Esophagus squamous epithelium (tissue), 5 donors: ENCODE measurements at places on chromosomes 12 and 14.

DNA sequence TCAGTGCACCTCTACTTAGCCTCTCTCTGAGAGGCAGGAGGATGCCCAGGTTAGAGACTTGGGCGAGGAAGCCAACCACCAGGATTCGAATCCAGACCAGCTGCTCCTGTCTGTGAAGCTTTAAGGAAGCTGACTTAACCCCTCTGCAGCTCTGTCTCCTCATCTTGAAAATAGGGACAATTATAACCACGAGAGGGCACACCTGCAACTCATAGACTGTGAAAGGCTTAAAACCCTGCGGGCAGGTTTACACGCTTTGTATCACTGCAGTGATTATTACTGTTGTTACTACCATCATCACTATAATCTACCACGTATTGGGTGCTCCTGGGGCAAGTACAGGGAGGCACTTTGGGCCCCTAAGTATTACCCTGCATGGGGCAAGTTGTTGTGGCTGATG, 379.8 kb downstream of the VRK1 start:
- no peak for DNase-seq

GRCh38 chr14:64720131-64720576, 15.9 kb downstream of the PLEKHG3 start:
- DNase-seq = no peak

DNA sequence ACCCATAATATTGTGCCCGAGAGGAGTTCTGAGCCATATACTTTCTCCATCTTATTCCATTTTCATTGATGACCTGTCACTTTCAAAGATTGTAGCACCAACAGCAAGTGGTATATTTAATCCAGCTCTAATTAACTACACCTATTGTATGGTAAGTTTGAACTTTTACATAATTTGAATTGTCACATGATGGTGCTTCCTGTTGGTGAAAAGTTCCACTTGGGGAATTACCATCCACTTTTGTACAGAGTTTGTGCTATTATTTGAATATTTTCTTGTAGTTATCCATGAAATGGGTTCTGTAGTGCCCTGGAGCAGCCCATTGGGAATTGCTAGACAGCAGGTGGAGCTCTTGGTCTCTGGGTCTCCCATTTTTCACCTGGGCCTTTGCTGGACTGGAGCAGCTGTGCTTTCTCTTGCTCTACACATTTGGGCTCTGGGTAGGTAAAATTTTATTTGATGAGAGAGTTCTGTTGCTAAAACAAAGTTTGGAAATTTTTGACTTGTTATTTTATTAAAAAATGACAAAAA, 3.0 kb downstream of the SMCO3 start:
- DNase-seq = no peak

GRCh38 chr12:11171145-11171968, at the start of gene SMIM10L1:
Gene SMIM10L1, plus strand, starts transcription at chr12:11171194. Its CDS starts 163 bp downstream, at chr12:11171357.
- peak; percentile 71 for DNase-seq

GRCh38 chr12:121600702-121601336, 20.0 kb upstream of the KDM2B start:
- no peak for DNase-seq

- DNase-seq = no peak
Observed at GRCh38 chr14:106694638-106695393, 1168.4 kb downstream of the TMEM121 start.

- no peak for DNase-seq
Observed at GRCh38 chr12:11958221-11959091, 112.3 kb upstream of the BCL2L14 start.

- DNase-seq = no peak
Observed at GRCh38 chr14:60819575-60819974, 85.0 kb downstream of the MNAT1 start.

GRCh38 chr14:80954687-80955299, 628 bp upstream of the TSHR start:
- no peak for DNase-seq

DNA sequence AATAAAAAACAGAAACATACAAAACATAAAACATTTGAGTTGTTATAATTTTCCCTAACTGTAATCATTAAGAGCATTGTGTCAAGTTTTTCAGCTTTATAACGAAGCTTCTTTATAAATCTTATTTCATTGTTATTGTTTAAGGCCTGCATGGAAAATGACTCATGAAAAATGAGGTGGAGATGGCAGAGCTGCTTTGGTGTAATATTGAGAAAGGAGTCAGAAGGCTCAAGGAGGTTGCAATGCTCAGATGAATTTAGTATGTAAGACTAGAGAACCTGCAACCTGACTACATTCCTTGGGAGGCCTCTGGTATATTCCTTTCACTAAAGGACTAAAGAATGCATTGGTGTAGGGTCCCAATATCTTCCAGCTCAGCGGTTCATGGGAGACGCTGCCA, 61.5 kb downstream of the TMEM30B start:
- DNase-seq = no peak

DNA sequence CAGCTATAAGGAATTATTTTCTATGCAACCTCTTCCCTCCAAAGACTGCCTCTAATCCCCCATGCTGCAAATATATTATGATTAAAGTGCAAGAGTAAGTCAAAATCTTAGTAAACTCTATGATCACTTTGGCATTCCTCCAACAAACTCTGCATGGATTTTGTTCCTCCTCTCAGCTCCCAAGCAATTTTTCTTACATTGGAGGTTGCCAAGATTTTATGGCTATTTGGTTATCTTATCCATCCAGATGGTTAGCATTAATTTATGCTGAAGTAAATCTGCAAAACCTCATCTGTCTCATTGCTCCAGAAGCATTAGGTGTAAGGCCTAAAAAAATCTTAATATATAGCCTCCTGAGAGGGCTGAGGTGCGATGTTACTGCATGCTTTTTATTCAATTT, 228.1 kb downstream of the CHST11 start:
- DNase-seq = no peak

DNA sequence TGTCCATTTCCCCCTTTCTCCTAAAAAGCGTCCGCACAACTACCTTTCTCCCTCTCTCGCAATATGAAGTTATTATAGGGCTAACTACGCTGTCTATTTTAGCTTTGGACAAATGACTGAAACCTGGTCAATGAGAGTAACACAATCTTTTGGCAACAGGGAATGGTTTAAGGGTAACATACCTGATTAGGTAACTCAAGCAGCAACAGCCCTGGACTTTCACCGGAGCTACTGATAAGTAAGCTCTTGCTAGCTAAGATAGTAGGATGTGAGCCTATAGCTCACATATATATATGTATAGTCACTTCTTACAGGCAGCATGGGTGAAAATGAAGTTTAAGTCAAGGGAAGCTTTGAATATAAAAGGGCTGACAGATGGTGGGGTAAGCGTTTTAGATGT, 313.0 kb downstream of the CEP128 start:
- DNase-seq = no peak

DNA sequence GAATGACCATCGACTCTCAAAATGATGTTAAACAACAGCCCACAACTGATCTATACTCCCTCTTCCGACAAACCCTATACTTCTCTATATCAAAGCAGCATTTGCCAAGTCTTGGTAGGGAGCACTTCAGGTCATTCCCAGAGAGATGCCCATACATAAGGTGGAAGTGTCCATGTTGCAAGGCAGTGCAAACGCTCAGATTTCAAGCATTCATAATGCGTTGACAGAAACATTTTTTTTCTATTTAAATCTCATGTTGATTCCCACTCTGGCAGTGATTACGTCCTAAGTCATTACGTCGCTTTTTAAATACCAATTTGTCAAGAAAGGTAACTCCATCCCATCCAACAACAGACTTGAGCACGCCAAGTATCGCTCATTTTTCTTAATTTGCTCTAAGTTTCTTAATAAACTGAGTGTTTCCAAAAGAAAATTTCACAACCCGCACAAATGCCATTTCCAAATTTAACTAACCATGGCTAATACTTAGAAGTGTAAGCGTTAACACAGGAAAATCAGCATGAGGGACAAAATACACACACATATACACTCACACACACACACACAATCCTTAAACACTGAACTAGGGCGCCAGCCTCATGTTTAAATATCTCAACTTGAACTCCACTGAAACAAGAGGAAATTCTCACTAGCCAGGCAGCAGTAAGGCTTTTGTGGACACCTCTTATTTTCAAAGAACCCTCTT, 1.1 kb downstream of the GXYLT1 start:
- no peak for DNase-seq

- DNase-seq = no peak
Observed at GRCh38 chr12:117277875-117278274, 83.6 kb downstream of the NOS1 start.

DNA sequence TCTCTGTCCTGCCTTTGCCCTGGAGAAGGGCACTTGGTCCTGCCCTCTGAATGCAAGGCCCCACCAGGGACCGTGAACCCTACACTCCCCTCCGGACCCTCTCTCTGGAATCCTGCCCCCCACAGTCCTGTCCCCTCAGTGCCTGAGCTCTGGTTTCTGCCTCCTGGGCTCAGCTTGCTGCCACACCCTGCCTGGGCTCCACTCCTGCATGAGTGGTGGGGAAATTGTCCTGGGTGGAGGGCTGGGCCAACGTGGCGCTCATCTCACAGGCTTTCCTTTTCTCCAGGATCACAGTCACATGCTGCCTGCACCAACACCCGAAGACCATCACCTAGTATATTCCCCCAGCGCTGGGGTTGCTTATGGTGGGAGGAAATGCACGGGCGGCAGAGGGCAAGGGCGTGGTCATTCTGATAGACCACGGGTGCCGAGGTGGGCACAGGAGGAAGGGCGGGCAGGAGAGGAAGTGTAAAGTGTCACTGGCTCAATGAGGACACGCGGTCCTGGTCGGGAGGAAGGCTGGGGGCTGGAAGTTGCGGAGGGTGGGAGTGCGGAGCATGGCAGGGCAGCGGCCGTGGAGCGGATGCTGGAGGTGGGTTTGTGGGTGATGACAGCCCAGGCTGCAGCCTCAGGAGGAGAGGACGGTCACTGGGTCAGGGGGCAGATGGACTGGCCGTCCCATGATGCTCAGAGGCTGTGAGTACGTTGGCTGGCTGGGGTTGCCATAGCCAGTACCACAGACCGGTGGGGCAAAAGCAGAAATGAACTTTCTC, 99.5 kb downstream of the KIF26A start:
- no peak for DNase-seq

DNA sequence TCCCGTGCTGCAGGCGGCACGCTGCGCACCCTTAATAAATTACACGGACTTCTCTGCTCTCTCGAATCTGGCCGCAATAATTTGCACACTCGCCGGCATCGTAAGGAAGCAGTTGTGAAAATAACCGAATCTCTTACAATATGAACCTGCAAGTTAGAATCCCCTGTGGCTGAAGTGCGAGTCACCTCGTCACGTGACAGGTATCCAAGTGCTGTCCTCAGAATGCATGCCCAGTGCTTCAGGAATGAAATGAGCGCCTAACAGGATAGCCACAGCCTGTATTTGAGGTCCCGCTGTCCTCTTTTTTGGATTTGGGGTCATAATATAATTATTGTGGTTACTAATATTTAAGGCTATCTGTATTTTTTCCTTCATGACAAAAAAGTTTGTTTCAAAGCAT, 82.0 kb downstream of the VWF start:
- no peak for DNase-seq

DNA sequence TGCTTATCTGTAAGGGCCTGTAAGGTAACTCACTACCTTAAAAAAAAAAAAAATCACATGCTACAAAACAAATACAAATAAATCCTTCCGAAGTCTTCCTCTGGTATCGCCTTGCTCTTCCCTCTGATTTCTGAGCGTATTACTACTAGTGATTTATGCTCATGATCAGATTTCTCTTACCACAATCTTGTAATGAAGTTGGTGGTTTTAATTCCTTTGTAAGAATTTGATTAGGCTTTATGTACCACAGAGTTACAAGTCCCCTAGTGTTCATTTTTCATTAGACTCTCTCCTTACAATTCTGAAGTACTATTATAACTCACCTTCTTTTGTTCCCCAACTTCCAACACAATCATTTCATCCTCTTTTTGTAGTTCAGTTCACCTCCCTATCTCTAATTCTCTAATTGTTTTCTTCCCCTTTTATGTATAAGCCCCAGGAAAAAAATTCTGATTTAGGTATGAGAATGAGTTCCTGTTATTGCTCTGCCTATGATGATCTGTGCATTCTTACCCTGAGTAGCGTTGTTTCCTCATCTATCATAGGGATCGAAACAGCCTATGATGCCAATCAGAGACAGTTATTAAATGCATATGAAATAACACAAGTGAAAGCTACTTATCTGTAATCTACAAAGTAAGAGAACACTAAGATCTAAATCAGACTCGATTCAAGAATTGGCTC, 81.5 kb downstream of the EPS8 start:
- no peak for DNase-seq

DNA sequence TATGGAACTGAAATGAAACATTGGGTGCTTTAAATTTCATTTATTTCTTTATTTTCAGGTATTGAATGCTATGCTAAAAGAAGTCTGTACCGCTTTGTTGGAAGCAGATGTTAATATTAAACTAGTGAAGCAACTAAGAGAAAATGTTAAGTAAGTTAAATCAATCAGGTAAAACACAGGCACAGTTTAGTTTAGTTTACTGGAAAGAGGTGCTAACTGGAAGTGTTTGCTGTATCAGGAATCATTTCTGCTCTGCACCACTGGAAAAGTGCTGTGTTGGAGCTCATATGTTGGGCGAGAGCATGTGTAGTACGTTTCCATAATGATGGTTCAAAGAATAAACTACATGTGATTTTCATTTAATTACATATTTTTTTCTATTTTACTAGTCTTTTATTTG, 16.7 kb downstream of the SRP54 start:
- no peak for DNase-seq

GRCh38 chr14:76051717-76052465, 66.3 kb downstream of the IFT43 start:
- DNase-seq = no peak

DNA sequence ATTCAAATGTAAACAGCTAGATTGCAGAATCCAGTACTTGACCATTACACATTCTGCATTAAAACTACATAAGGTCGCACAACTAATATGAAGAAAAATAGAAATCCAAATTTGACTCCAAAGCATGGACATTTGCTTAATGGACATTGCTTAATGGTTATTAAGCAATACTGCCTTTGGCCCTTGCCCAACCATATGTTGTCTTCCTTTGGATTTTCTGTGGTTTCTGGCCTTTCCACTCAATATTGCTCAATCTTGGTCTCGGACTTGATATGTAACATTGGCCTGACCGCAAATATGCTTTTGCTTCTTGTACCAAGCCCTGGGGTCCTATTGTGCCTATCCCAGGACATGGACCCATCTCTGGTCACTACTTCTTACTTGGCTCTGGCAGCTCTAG, 67.2 kb downstream of the PTPRR start:
- no peak for DNase-seq

DNA sequence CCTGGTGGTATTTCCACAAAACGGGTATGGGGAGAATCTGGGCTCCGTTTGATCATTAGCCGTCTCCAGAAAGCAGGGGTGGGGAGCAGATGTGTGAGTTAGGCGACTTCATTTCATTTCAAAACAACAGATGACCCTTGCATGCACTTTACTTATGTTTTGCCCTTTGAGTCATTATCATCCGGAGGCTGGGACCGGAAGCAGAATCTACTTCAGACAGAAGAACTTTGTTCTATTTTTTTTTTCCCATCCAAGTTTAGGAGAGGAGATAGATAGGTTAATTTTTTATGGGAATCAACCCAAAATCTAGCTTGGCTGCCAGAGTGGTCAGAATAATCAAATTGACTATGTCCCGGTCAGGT, 31.3 kb upstream of the CMAS start:
- DNase-seq = no peak

- no peak for DNase-seq
Observed at GRCh38 chr14:82667501-82667900, 1133.8 kb upstream of the SEL1L start.

- no peak for DNase-seq
Observed at GRCh38 chr14:51028361-51028760, 66.5 kb downstream of the TRIM9 start.
